ENCODE measurements at places on chromosomes 3 and 15.

DNA sequence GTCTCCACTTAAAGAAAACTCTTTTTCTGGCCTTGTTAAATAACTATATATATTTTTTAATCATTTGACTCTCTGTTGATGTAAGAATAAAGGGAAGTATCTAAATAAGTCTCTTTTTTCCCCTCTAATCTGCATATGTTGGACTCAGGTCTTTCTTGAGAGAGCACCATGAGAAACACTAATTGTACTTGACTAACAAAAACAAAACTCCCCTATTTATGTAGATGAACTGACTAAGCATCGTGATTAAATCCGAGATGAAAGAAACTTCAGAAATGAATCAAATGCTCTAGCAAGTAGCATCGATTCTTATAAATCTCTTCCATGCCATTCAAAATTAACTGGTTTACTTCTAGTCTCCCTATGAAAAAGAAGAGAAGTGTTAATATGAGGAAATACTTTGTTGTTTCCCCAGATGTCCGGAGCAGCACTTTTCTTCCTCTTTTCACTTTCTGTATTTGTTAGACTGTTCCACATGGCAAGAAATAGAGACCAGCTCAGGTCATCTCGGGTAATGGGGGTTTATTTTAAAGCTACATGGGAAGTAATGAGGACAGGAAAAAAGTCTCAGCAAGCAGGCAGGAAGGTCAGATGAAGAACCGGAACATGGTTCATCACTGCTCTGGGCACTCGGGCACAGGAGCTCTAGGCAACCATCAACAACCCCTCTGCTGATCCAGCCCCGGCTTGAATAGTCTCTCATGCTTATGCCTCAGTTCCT lies 288.3 kb downstream of the CNTN6 start:
- no peak for DNase-seq

DNA sequence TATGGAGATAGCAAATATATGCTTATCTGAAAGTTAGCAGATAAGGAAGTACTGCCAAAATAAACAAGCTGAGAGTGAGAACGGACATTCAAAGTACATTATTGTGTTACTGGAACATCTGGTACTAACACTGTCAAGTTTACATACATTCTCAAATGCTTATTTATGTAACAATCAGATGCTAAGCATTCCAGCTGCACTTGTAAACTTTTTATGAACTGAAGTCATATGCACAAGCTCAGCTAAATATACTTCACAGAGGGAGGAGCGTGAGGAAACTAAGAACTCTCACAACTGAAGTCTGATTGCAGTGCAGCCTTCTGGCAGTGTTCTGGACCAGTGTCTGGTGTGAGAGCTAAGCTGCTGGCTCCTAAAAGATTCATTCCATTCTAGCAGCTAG lies 223.7 kb upstream of the NANOGP8 start:
- no peak for DNase-seq

DNA sequence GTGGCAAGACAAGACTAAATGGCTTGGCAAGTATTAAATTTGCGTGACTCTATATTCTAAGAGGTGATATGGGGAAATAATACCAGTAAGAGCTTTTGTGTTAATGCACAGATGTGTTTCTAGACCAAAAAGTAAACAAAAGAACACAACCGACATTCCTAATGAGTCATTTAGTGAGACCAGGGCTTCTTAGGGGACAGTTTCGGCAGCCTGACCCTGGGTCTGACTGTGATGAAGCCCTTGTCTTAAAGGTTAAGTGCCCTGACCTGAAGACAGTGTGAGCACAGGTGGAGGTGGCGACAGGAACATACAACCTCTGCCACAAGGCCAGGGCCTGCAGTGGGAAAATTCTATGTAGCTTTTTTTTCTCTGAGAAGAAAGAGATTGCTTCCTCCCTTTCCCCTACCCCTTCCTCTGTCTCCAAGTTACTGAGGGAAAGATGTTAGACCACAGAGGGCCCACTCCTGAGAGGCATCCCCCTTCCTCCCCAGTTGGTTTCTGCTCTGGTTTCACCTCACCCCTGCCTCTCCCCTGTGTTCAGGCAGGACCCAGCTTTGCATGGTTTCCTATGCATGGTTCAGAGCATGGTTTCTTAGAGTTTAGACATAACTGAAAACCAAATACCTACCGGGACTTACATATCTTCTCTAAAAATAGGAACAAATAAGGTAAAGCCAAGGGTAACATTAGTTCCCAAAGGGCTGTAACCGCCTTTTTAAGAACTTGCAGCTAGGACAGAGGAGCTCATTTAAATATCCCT lies 24.8 kb upstream of the CMTM7 start:
- DNase-seq = no peak

- DNase-seq = no peak
Observed at GRCh38 chr3:35594739-35595138, 44.6 kb upstream of the ARPP21 start.

DNA sequence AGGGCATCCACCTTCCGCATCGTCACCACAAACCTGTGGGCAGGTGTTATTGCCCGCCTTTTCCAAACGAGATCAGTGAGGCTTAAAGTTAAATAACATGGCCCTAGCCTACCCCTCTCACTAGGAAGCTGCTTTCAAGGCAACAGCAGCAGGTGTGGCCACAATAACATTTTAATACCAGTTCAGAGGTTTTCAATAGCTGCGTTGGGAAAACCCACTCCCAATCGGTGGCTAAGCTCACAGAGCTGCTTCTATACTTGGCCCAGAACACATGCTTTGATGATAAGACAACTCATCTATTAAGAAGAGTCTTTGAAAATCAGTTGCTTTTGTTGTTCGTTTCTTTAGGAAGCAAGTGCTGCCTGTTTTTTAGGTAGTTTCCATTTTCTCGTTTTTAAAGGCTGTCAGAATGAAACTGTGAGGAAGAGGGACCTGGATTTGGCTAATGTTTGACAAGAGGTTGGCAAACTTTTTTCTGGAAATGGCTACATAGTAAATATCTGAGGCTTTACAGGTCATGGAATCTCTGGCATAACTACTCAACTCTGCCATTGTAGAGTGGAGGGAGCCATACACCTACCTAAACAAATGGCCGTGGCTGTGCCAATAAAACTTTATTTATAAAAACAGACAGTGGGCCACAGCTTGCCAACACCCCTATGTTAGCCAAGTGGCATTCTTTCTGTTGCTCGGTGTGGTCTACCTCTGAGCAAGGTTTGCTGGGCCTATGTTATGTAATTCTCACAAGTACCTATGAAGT lies 179.6 kb downstream of the FEZF2 start:
- DNase-seq = no peak

- DNase-seq = no peak
Observed at GRCh38 chr15:67803996-67804843, 21.1 kb upstream of the SKOR1 start.

- DNase-seq = no peak
Observed at GRCh38 chr3:8712045-8712907, 21.3 kb upstream of the CAV3 start.

- no peak for DNase-seq
Observed at GRCh38 chr3:190266913-190267290, 55.3 kb downstream of the CLDN1 start.

DNA sequence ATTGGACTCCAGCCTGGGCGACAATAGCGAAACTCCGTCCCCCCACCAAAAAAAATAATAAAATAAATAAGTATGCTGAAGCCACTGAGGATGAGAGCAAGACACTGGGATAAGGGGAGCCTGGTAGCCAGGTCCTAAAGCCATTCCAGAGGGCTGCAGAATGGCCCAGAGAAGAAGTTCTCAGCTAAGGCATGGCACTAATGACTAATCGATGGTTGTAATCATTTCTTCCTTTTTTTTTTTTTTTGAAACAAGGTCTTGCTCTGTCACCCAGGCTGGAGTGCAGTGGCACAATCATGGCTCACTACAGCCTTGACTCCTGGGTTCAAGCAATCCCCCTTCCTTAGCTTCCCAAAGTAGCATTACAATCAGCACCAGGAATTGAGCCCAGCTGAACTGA lies 25.6 kb upstream of the ZNF774 start:
- DNase-seq = no peak

DNA sequence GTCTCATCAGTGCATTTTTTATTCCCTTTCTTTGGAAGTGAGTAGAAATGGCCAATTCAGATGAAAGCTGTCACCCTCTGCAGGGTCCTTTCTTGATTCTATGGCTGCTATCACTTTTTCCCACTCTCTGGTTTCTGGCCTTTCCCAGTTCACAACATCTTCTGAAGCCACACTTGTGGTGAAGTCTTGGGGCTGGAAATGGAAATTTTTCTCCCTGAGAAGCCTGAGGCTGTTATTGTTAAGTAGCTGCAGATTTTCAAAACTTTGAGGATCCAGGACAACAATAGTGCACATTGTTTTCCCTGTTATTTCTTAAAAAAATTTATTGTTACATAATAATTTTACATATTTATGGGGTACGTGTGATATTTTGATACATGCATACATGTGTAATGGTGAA lies 250.3 kb upstream of the RASGRP1 start:
- no peak for DNase-seq

DNA sequence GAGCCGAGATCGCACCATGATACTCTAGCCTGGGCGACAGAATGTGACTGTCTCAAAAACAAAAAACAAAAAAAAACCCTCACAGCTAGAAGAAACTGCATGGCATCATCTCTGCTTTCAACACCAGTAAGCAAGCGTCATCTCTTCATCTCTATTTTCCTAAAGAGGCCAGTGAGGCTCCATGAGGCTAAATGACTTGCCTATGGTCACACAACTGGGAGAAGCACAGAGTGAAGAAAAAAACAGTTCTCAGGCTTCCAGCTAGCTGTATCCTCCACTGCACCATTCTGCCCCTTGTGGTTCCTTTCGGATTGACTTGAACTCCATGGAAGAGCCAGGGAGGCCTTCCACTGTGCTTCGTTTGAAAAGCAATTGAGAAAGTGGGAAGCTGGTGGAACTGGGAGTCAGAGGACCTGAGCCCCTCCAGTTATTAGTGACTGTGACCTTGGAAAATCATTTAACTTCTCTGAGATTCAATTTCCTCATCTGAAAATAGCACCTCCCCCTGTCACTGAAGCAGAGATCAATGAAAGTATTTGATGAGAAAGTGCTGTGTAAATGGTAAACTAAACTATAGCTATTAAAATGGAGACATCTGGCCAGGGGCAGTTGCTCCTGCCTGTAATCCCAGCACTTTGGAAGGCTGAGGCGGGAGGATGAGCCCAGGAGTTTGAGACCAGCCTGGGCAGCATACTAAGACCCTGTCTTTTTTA lies 32.1 kb upstream of the DENND4A start:
- DNase-seq = no peak

DNA sequence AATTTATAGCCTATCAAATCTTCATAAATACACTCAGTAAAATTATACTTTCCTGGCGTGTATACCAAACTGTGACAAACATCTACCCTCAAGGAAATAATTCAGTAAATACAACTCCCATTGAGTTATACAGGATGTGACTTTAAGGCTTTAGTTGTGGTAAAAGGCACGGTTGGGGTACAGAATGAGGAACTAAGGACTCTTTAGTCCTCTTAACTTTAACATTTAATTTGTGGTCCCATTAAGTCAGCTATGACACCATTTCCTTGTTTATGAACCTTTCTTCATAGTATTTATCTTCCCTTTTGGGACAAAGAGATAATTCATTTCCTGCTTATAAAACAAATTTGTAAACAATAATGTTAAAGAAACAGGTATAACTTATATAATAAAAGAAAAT lies 30.2 kb downstream of the IFT80 start:
- DNase-seq = no peak

DNA sequence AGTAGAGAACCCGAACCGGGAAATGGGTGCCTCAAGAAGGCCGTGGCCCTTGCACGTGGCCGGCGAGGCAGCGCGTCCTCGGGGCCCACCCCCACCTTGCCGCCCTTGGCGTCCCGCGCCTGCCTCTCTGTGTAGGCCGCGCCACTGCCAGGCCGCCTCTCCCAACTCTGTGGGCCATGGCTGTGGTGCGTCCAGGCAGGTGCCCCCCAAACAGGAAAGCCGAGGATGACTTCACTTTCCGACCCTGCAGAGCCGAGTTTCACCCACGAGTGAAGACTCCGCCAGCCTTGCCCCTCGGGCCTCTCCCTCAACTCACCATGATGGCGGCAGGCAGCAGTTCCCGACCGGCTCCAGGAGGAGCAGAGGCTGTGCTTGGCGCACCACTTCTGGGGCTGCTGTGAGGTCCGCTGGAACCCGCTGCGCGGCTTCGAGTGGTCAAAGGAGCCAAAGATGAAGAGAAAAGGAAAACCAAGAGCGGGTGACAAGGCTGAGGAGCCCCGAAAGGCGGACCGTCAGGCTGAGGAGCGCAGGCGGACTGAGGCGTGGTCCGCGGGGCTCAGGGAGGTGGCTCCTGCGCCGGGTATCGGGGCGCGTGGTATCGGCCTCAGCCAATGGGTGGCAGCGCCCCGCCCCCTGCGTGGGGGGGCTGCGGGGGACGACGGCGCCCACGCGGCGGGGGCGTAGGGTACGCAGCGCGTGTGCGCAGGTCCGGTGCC lies at the start of gene DAZL:
TSS of gene DAZL (minus strand) at position 537 of the 716 bp plus-strand sequence. CDS start at position 319, 218 bp downstream.
- DNase-seq = no peak

DNA sequence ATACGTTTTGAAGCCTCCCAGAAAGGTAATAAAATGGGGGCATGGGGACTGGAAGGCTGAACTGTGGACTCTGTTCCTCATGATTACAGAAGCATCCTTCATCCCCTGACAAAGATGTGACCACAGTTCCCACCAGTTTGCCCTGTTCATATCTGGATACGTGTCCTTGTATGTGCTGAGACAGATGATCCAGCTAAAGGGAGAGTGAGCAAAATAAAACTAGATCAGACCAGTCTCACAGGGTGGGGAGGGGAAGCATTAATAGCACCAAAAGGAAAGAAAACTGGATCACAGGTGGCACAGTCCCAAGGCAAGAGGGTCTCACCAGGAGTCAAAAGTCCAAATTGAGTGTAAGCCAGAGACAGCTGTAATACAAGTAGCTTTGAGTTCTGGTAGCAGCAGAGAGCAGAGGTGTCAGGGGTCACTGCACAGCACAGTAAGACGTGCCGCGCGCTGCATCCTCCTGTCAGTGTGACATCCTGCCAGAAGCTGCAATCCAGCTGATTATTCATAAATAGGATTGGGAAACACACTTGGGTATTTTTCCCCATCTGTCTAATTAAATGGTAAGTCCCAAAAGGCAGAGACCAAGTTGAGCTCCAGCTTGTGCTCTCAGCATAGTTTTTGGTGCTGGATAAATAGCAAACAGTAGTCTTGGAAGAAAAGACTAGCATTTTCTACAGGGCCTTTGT lies 560.0 kb upstream of the CFAP20DC start:
- DNase-seq = no peak

DNA sequence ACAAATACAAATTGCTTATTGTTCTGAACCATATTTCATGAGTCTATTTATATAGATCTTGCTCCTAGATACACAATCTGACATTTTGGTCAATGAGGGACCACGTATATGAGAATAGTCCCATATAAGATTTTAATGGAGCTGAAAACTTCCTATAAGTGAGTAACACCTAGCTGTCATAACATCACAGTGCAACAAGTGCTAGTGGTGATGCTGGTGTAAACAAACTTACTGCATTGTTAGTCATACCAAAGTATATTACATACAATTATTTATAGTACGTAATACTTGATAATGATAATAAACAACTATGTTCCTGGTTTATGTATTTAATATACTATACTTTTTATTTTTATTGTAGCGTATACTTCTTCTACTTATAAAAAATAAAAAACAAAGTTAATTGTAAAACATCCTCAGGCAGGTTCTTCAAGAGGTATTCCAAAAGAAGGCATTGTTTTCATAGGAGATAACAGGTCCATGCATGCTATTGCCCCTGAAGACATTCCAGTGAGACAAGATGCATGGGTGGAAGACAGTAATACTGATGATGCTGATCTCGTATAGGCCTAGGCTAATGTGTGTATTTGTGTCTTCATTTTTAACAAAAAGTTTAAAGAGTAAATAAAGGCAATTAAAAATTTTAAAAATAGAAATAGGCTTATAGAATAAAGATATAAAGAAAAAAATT lies 46.8 kb upstream of the NAALADL2 start:
- no peak for DNase-seq
